ENCODE measurements at places on chromosomes 16 and 17.

GRCh38 chr17:21742326-21742725 lies 50.0 kb downstream of the KCNJ18 start:
- DNase-seq = no peak

GRCh38 chr16:85005285-85006069 lies 5.9 kb downstream of the ZDHHC7 start:
- DNase-seq = no peak

DNA sequence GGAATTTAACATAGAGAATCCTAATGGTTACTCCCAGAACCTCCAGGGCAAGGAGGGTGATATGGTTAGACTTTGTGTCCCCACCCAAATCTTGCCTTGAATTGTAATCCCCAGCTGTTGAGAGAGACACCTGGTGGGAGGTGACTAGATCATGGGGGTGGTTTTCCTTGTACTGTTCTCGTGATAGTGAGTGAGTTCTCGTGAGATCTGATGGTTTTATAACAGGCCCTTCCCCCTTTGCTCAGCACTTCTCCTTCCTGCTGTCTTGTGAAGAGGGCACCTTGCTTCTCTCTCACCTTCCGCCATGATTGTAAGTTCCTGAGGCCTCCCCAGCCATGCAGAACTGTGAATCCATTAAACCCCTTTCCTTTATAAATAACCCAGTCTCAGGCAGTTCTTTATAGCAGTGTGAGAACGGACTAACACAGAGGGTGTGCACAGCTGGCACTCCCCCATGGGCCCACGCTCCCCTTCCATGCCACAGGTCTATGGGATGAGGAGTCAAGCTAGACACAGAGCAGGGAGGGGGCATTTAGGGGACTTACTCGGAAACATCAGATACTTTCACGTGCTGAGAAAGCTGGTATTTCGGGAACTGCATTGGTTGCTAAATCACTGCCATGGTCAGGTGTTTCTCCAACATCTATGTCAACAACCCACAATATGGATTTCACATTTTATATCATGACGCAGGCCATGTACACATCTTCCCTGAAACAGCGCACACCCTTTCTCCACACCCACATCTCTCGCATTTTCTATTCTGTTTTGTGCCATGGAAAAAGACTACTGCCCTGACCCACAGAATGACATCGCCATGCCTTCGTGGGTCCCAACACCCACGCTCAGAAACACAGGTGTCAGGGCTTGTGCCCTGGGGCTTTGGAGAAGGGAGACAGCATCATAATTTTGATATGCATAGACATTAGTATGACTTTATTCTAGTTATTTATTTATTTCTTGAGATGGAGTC lies 199.1 kb upstream of the GSE1 start:
- no peak for DNase-seq

DNA sequence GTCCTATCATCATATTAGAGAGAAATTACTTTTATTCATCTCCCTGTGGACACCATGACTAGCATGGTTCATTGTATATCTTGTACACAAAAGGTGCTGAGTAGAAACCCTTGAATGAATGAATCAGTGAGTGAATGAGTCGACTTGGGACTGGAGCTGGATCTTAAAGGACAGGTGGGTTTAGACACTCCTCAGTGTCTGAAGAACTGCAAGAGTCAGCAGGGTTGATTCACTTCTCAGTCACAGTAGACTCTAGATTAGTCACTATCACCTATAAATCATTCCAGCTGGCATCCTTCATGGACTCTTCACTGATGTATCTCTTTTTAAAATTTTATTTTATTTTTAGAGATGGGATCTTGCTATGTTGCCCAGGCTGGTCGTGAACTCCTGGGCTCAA lies 30.1 kb upstream of the PMFBP1 start:
- no peak for DNase-seq

DNA sequence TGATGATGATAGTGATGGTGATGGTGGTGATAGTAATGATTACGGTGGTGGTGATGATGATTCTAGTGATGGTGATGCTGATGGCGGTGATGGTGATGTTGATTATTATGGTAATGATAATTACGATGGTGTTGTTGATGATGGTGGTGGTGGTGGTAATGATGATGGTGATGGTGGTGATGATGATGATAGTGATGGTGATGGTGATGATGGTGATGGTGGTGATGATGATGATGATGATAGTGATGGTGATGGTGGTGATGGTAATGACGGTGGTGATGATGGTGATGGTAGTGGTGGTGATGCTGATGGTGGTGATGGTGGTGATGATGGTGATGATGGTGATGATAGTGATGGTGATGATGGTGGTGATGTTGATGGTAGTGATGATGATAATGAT lies 370.0 kb downstream of the CDH13 start:
- DNase-seq = no peak

GRCh38 chr17:57004944-57005579 lies 27.1 kb downstream of the SCPEP1 start:
- peak; percentile 70 for DNase-seq

GRCh38 chr17:61076621-61077031 lies 323.0 kb upstream of the TBX2 start:
- no peak for DNase-seq

GRCh38 chr16:67883872-67884261 lies 818 bp upstream of the NRN1L start:
- peak; percentile 94 for DNase-seq

- no peak for DNase-seq
Observed at GRCh38 chr17:45575126-45575885, 84.8 kb upstream of the PLEKHM1 start.

GRCh38 chr16:84964386-84965128 lies 46.8 kb downstream of the ZDHHC7 start:
- DNase-seq = no peak

DNA sequence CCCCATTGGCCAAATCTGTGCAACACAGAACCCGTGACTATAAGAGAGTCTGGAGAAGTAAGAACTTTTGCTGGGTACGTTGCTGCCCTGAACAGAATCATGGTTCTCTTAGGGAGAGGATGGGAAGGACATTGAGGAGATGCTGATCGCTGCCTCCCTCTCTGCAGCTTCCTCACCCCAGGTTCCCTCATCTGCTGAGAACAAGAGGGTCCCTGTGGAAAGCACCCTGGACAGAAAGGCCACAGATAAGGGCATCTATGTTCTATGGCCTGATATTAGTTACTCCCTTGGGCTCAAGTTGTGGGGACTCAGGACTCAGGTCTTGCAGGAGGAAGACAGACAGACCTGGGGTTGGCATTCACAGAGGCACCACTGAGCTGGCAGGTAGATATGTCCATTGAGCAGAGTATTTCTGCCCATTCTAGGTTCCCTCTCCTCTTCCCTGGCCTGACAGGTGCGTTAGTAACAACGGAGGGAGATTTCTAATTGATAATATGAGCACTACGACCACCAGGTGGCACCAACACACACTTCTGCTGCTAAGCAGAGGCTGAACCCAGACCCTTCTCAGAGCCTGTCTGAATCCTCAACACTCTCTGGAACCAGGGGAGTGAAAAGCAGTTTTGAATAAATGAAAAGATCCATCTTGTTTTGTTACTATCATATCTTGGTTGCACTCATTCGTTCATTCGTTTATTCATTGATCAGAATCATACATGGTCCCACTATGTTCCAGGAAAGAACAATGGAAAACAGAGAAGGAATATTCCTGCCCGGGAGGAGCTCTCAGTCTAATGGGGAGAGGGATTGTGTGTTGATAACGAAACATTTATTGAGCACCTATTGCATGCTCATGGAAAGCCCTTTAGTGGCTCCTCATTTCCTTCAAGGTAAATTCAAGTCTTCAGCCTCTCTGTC lies 56.4 kb downstream of the SLC6A2 start:
- peak; percentile 61 for DNase-seq

DNA sequence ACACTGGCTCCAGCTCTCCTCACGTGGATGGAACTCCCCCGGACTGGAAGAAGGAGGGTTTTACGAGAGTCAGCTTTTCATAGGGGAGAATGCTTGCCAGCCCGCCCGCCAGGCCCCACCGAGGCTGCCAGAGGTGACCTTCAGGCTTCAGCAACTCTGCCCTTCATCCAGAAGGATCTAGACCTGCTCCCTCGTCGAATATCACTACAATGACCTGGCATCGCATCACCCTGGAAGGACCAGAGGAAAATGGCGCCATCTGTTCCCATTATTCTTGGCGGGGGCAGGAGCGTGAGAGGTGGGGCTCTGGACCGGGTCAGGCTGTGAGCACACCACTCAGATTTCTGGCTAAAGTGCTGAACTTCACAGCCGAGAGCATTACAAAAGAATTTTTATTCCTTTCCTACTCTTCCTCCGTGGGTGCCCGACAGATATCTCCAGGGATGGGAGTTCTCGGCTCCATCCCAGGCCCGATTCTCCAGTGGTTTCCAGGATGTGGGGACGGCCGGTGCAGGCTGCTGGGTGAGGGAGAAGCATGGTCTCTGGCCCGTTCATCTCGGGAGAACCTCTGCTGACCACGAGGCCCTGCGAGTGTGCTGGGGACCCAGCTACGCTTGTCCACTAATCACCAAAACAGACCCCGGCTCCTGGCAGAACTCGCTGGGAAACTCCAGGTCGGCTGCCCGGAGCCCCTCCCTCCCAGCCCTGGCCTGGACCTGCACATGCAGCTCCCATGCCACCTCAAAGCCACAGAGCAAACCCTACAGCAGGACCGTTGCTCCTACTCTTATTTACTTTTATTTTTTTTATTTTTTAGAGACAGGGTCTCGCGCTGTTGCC lies 36.8 kb upstream of the ZNF469 start:
- no peak for DNase-seq

GRCh38 chr17:81341516-81342268 lies 46.6 kb upstream of the SLC38A10 start:
- DNase-seq = no peak

DNA sequence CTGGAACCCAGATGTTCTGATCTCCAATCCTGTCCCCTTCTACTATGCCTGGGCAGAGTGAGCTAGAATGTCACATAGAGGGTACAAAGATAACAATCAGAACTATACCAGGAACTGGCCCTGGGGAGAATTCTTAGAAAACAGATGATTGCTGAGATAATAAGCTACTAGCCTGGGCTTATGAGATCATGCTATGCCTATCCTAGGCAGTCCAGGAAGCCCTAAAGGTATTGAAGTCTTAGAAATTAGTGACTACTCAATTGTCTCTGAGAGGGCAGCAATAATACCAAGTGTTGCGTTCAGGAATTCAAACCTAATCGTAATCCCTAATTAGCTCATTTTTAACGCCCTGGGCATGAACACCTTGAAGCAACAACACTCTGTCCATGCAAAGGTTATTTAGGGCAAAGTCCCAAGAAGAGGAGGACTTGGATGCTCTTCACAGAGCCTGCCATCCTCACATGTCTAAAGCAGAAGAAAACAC lies 77.1 kb downstream of the MMD start:
- peak; percentile 75 for DNase-seq

GRCh38 chr16:53100889-53101288 lies 46.1 kb downstream of the CHD9 start:
- DNase-seq = peak; percentile 35

GRCh38 chr17:64091116-64091515 lies 38.8 kb downstream of the ERN1 start:
- no peak for DNase-seq

DNA sequence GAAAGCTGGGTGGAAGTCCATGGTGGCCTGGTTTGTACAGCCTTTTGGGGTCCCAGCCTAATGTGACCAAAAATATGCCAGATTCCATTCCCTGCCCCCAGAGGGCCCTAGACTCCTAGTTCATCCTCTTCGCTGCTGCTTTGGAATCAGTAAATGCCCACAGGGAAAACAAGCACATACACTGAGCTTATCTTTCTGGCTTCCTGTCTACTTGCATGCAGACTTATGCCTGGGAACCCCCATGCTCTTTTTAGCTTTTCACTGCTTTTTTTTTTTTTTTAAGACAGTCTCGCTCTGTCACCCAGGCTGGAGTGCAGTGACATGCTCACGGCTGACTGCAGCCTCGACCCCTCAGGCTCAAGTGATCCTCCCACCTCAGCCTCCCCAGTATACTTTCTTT lies 6.2 kb upstream of the CD300LG start:
- DNase-seq = no peak

- DNase-seq = no peak
Observed at GRCh38 chr17:1608676-1609075, 20.0 kb downstream of the SLC43A2 start.

DNA sequence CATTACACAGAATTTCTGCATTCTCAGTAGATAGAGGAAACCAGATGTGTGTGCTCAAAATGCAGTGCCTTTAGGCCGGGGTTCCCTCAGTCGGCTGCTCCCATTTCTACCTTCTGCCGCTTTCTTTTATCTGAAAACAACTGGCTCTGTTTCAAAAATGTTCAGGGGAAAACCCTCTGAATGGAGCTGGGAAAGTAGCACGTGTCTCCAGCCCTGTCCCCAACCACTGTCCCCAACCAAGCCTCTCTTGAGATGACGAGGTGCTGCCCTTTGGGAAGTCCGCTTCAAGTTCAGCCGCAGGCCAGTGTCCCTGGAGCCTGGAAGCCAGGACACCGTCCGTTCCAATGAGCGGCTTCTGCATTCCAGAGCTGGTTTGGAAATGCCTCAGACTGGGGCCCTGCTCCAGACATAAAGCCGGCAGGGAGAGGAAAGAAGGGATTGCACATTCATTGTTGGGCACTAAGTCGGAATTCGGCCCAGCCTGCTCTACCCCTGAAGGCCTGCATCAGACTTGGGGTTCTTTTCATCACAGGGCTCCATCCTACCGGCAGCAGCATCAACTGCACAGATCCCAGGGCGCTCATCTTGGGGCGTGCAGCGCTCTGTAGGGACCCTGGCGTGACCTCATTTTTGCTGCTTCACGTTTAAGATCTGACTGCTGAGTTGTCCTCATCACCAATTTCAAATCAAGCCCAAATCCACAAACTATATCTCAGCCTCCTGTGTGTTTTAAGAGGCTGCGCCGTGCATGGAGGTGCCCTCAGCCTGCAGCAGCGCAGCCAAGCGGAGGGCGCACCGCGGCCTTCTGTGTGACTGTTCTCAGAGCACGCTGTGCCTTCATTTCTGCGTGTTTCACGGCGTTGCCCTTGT lies 111.3 kb downstream of the BANP start:
- no peak for DNase-seq

GRCh38 chr16:85863384-85863774 lies 35.6 kb upstream of the IRF8 start:
- peak; percentile 44 for DNase-seq

- DNase-seq = no peak
Observed at GRCh38 chr16:57998486-57998885, 2.0 kb downstream of the ZNF319 start.

DNA sequence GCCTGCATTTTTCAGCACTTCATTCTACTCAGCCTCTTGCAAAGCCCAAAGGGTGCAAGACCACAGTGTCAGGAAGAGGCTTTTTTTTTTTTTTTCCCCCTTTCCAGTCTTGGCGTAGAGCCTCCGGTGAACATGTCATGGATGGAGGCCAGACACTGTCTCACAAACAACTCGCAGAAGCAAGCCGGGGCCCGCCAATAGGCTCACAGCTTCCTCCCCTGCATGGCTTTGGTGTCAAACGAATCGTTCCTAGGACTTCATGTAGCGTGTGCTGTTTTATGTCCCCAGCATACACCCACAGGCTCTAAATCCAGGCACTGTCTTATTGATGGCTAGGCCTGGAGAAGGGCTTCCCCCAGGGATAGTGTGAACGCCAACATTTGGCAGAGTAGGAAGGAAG lies 457.7 kb upstream of the MAF start:
- no peak for DNase-seq

DNA sequence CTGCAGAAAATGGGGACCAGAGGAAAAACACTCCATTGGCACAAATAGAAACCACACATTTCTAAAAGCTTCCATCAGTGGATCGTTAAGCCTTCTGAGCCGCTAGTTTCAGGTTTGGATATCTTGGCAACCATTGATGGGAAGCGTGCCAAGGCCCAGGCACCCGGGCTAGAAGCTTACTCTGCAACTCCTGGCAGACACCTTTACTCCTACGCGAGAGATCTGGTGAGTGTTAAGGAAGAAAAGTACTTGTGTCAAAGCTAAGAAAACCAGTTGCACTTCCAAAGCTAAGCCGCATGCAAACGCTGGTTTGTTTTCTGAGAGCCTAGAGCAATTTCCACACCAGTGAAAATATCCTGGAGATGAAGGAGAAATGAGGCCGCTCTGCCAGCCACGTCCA lies 472.4 kb downstream of the PMP22 start:
- peak; percentile 84 for DNase-seq
